ENCODE measurements at places on chromosomes 6 and 20.

DNA sequence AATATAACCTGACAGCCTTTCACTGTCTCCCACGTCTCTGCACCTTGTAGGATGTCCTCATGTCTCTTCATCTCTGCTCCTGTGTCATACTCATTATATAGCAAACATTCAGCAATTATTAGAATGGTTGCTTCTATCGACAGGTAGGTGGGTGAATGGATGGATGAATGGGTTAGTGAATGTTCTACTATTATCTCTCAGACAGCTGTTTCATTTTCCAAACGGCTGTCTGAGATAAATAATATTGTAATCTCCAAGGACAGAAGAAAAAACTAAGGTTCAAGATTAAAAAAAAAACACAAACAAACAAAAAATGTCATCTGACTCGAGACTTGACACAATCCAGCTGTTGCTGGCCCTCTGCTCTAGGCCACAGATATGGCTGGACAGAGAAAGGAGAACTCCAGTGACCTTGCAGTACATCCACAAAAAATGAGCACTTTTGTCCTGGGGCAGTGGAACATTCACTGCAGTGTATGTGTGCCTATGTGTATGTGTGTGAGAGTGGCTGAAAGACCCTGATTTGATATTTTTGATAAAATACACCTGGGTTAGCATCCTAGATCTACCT lies 2.1 kb downstream of the HNF4A start:
- no peak for DNase-seq

GRCh38 chr20:34952671-34953070 lies 2.9 kb downstream of the GSS start:
- peak; percentile 18 for DNase-seq

- peak; percentile 93 for DNase-seq
Measured at GRCh38 chr6:6723921-6724538, 135.5 kb downstream of the LY86 start.

GRCh38 chr20:1415667-1416468 lies 23.0 kb upstream of the FKBP1A start:
- peak; percentile 100 for DNase-seq

DNA sequence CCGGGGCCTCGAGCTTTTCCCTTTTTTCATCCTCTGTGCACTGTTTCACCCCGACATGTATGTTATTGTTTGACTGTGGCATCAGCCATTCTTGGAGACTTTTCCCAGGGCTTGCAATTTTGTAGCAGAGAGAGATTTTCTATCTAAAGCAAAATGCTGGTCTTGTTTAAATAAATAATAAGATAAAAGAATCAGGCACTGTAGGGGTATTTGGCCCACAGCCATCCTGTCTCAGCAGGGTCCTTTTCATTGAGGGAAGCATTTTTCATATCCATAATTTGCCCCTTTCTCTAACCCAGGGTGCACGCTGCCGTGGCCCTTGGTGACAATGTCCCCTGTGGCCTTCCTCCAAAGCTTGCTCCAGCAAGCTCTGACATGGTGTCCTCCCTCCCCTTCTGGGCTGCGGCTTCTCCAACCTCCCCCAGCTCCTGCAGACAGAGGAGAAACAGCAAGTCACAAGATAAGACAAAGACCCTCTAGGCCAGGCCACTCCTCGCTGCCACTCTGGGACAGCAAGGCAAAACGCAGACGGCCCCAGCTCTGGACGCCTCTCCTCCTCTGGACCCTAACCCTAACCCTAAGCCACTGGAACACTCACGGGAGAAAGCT lies 117.6 kb downstream of the MYLK4 start:
- DNase-seq: no peak

Data from kidney capillary endothelial cell (primary cell).